ENCODE measurements at places on chromosomes 6 and 20.

GRCh38 chr6:5746759-5747130 is 260.0 kb downstream of the NRN1 start:
- no peak for DNase-seq

DNA sequence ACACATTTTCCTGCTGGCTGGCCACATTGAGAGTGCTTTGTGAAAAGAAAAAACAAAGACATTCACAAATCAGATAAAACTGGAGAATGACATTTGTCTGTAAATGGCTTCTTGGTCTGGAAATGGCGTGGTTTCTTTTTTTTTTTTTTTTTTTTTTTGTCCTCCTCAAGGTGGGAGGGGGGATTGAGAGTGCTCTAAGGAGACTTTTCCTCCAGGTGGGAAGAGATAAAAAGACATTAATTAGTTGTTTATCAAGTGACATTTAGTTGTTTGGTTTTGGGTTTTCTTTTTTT is 40.4 kb downstream of the GNAS start:
- no peak for DNase-seq

GRCh38 chr20:5820738-5821137 is 70.5 kb downstream of the SHLD1 start:
- DNase-seq = no peak

GRCh38 chr6:100472674-100473073 is 8.0 kb upstream of the SIM1 start:
- no peak for DNase-seq

DNA sequence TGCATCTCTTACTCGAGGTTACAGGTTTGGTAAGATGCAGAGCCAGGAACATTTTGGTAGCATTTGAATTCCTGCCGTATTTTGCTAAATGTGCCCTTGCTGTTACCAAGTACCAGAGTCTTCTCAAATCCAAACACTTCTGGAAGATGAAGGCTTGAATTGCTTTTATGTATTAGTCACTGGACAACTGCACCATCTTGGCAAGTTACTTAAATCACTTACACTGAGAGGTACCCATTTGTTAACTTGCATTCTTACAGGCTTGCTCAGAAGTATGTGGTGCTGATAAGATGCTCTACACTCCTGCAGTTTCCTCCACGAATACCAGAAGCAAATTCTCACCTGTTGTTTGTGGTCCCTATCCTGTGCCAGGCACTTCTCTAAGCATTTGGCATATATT is 12.7 kb downstream of the IL22RA2 start:
- no peak for DNase-seq

GRCh38 chr20:36852187-36852586 is 23.8 kb upstream of the TLDC2 start:
- DNase-seq = peak; percentile 58

DNA sequence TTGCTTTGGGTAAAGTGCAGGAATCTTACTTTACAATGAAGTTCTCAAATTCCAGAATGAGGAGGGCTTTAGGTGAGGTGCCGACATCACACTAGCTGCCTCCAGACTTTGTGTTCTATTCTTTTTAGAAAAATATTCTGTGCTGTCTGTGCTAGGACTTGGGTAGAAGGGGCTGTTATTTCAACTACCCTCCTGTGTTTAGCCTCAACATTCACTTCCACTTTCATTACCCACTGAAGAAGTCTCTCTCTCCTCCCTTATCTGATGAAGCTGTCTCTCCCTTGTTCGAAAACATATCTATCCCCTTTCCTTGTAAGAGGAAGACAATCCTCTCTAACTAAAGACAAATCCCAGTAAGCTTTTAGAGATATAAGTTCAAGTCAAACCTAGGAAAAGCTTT is 25.0 kb upstream of the BRPF3 start:
- DNase-seq = no peak

- DNase-seq = no peak
Observed at GRCh38 chr20:48483334-48484066, 344.3 kb downstream of the PREX1 start.

DNA sequence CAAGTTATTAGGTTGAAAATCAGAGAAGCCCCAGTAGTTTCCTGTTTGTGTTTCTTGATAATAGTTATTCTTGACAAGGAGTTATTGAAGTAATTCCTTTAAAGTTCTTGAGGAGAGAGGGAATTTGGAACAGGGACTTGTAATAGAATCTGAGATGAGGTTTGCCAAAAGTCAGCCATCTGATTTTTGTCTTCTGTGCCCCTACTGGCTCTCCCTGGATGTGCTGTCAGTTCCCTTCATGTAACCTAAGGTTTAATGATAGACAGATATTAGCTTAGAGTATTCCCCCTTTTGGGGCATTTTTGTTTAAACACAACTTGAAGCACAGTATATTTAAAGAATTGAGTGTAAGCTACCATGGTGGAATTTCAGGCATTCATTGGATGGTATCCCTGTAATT is 71.4 kb downstream of the CARMIL1 start:
- DNase-seq = no peak

GRCh38 chr6:40419377-40419776 is 167.8 kb downstream of the LRFN2 start:
- no peak for DNase-seq

- DNase-seq = no peak
Observed at GRCh38 chr6:18413381-18413780, 26.2 kb downstream of the RNF144B start.

DNA sequence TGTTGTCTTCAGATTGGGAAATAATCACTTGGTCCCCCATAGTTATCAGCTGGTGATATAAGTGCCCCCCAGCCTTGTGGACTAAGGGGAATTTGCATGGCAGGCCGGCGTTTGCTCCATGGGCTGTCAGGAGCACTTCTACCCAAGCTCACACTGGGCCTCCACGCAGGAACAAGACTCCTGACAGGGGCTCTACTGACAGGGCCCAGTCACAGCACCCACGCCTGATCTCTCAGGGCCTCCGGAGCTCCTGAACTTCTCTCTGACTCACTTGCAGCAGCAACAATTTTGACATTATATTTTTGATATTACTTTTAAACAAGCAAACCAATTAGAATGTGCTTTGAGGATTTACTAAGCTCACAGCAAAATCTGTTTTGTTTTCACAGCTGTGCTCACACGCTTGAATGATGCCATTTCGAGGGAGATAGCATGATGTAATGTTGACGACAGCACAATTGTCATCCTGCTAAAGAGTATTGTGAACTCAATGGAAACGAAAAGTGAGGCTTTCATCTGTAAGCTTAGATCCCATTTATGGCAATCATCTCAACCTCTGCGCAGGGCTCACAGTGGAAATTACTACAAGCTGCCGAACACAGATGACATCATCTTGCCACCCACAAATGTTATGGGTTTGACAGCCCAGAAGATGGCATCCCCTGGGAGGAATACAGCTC is 28.7 kb upstream of the TXNDC5 start:
- no peak for DNase-seq

DNA sequence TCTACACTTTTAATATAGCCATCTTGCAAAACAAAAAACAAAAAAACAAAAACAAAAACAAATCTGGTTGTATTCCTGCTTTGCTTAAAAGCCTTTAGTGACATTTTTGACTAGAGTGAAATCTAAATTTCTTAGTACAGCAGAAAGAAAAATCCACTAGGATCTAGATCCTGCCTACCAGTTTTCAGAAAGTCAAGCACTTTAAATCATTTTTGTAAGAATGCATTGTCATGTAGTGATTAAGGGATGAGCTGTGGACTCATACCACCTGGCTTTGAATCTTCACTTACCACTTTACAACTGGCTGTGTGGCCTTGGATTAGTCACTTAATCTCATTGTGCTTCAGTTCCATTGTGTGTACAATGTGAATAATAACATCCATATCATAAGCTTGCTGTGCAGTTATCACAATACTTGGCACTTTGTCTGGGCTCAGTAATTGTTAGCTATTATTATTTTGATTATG is 4.0 kb downstream of the MKKS start:
- DNase-seq = no peak

DNA sequence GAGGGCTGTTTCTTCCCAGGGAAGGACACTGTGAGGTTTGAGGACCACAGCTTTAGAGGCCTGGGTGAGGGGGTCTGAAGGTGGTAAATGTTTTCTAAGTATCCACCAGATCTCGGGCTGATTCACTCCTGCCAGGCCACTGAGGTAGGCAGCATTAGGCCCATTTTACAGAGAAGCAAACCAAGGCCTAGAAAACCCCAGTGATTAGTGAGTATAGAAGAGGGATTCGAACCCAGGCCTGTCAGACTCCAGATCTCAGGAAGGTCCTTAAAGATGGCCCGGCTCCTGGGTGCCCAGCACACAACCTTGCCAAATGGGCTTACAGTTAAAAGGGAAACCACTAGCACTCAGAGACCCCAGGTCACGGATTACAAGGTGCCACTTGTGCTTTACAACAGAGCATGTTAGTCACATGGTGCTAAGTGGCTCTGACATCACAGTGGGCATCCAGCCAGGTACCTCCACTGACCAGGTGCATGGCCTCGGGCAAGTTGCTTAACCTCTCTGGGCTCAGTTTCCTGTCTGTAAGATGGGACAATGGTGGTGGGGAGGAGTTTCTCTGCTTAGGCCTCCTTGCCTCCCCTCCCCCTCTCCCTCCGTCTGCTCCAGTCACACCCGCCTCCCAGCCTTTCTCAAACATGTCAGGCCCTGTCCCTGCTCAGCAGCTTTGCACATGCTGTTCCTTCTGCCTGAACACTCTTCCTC is 18.8 kb upstream of the SIRPA start:
- no peak for DNase-seq

GRCh38 chr6:99189823-99190721 is 159.4 kb downstream of the FAXC start:
- DNase-seq = no peak

- DNase-seq = no peak
Observed at GRCh38 chr6:56647172-56647762, 4.6 kb upstream of the DST start.

DNA sequence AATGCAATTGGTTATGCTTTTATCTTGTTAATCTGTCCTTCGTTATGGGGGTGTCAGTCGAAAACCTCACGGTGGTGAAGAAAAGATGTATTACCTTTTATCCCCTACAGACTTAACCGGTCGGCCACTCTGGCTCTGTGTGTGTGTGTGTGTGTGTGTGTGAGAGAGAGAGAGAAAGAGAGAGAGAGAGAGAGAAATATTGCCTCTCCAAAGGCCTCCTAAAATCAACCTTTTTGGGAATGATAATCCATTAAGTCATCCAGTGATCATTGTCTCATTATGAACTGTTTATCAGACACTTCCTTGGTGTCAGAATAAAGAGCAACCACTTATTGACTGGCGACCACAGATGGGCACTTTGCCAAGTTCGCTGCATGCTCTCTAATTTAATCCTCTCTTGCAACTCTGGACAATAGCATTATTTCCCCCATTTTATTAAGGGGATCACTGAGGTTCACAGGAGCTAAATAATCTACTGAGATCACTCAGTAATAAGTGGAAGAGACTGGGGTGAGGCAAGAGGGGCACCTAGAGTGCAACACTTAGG is 30.7 kb downstream of the SLC35D3 start:
- DNase-seq = no peak

- DNase-seq = no peak
Observed at GRCh38 chr6:139126255-139126654, 8.6 kb upstream of the HECA start.

- no peak for DNase-seq
Observed at GRCh38 chr6:138450445-138450844, 46.4 kb downstream of the HEBP2 start.

DNA sequence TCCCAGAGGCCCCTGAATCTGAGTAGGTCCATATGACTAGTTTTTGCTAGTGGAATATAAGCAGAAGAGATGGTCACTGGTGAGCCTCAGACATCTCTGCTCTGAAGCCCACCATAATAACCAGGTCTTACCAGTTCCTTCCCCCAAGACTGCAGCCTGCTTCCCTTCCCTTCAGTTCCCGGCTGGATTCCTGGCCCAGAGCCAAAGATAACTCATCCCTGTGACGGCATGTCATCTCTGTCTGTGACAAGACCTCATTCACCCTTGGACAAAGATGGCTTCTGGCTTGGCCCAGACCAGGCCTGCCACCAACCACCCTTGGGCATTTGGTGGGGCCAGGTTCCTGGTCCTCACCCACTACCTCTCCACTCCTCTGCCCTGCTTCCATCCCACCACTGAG is 145.5 kb upstream of the TOP1 start:
- DNase-seq = no peak

DNA sequence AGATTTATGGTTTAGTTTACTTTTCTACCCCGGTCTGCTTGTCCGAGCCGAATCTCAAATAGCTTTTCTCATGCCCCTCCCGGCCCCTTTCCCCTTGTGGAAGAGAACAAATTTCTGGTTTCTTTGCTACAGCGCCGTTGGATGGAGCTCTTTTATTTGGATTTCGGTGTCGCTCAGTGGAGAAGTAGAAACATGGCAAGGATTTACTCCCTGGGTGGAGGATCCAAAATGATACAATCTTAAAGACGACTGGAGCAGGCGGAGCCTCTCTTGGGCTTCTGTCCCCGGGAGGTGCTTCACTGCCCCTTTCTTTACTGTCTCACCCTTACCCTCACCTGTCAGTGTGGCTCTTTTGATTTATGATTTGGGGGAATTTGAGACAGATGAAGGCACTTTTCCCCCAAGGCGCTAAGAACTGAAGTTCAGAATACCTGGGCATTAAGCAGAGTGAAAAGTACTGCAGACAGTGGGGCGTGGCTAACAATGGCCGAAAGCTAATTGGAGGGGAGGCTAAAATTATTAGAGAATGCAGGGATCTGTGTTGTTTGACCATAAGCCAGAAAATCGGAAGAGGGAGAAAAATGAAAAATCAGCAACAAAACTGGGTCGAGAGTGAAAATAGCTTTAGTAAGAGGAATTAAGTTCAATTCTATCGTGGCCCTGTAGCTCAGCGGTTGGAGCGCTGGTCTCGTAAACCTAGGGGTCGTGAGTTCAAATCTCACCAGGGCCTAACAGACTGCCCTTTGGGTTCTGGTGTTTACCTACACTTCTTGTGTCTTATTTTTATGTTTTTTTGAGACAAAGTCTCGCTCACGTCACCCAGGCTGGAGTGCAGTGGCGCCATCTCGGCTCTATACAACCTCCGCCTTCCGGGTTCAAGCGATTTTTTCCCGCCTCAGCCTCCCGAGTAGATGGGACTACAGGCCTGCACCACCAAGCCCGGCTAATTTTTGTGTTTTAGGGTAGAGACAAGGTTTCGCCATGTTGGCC is 145.1 kb upstream of the ZNF184 start:
- no peak for DNase-seq

DNA sequence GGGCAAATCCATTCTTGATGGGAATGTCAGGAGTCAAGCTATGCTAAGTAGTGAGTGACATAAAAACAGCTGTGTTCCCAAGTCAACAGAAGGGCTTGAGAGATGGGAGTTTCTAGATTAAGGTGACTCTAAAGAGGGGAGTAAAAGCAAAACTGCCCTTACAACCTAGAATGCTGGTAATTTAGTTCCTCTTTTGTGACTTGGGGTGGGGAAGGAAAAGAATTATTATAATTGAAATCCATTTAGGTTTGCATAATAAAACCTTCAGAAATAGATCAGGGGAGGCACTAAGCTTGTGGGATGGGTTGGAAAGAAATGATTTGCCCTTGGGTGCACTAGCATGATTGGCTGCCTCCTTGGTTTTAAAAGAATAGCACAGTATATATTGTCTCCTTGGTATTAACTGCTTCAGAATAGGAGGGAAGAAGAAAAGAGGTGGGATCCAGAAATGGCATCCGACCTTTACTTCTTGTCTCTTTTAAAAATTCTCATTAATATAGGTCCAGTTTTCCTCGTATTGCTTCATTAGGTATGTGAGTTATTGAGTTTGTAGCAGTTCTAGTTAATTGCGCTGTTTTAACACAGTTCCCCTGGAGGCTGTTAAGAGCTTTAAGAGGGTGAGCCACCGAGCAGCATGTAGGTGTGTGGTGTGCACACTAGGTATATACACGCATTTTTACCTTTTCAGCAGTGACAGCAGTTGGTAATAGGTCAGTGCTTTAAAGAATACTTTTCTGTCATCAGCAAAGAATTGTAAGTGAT is 95.3 kb upstream of the VSTM2L start:
- no peak for DNase-seq

GRCh38 chr6:148799647-148800046 is 52.8 kb downstream of the UST start:
- no peak for DNase-seq

Measured in amygdala (tissue), 56 donors.